Caudate nucleus (tissue), 63 donors: ENCODE measurements at places on chromosomes 2 and 18.

DNA sequence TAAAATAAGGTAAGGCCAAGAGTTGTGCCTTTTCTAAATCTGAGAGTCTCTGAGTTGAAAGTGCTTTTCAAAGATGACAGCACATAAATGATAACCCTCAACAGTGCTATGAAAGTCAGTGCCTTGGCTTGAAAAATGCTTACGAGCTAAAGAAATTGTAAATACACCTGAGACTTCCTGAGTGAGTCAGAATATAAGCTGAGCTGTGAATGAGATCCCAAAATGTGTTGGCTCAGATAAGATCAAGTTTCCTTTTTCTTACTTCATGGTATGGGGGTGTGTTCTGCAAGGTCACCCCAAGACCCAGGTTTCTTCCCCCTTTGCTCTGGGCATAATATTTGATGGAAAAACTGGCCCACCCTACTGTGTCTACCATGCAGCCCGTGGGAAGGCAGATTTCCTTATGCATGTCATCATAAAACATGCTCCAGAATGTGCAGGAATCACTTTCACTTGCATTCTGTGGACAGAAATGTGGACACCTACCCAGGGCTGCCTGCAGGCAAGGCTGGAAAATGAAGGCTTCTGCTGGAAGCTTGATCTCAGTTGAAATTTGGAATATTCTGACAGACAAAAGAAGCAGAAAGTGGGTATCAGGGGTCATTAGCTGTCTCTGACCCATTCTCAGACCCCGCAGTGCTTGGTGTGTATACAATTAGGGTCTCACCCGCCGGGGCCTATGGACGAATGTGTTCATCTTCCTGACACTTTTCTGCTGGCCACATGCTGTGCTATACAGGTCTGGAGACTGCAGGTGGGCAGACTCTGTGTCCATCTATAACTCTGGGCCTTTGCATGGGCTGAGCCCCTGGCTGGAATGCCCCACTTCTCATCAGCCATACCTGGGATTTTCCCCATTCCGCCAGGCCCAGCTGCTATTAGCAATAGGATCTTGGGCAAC is 212.6 kb downstream of the SH3RF3 start:
- no peak for DNase-seq

- no peak for DNase-seq
These were observed 12.3 kb downstream of the MAP3K20 start for GRCh38 chr2:173087793-173088496.

DNA sequence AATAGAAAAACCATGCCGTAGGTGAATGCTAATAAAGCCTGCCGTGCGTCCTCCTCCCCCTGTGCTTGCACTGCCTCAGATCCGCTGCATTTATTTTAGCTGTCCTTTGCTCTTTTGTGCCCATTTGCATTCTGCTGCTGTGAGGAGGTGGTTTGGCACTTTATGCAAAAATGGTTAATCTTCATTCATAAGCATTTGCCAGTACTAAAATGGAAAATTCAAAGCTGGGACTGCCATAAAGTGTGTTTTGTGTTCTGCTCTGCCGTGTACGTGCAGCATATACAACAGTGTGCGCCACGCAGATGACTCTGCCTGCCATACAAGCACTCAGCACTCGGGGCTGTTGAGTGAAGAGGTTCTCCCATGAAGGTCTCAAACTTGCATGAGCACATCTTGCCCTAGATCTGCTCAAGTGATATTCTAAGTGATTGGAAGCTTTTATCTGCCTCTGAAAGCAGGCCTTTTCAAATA is 73.6 kb downstream of the SPATS2L start:
- no peak for DNase-seq

DNA sequence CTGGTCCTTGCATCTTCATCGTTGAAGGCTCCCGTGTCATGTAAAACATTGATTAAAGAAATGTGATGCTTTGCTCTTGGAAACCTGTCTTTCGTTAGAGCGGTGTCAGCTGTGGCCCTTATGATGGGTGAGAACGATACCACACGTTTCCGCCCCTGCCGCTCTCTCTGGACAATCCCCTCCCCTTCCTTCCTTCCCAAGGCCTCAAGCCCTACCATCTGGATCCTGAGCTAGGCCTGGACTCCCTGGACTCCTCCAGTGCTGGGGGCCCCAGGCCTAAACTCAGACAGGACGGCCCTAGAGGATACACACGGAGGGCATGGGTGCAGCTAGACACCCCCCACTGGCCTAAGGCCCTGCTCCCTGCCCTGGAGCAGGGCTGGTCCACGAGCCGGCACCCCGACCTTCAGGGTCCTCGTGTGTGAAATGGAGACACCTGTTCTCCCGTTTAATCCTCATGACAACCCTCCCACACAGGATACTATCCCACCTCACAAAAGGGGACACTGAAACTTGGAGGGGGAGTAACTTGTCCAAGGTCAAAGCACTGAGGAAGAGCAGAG is 13.2 kb downstream of the BIN1 start:
- DNase-seq: no peak

DNA sequence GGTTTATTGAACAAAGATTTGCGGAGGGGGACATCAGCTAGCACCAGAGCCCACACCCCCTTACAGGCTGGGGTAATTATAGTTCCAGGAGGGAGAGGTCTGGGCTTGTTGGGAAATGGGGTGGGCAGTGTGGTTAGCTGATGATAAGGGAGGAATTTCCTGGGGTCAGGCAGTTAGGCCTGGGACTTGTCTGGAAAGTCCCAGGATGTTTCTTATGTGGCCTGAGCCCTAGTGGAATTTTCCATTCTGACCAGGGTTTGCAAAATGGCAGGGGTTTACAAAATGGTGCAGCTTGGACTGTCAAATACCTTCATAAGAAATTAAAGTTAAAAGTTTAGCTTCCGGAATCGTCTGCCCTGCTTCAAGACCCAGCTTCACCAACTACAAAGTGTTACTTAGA is 199.1 kb downstream of the FBXO15 start:
- no peak for DNase-seq

DNA sequence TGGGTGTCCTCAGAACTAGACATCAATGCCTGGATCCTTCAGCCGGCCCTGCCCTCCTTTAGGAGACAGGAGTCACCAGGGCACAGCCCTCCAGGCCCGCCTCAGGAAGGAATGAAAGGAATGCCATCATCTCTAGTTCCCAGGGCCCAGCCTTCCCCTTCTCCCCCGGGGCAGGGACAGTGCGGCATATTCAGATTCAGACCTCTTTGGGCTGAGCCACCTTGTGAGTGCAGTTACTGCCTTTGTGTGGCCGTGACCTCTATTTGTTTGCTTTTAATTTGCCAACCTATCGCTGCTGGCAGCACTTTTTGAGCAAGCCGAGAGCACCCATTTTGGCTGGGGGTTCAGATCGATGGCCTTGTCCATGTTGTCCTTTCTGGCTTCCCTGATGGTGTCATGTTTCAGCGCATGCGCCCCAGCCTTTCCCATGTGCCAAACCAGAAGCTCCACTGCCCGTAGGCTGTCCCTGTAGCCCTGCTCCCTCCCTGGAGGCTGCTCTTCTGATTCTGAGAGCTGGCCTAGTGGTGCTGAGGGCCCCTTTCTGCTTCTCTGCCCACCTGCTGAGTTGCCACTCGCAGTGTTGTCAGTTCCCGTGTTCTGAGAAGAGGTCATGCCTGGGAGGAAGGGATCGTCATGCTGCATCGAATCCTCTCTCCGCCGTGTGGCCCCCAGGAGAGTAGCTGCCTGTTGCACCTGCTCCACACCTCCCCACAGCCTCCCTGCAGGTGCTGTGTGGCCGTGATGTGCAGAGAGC is 10.9 kb downstream of the ANKRD23 start:
- DNase-seq: no peak

DNA sequence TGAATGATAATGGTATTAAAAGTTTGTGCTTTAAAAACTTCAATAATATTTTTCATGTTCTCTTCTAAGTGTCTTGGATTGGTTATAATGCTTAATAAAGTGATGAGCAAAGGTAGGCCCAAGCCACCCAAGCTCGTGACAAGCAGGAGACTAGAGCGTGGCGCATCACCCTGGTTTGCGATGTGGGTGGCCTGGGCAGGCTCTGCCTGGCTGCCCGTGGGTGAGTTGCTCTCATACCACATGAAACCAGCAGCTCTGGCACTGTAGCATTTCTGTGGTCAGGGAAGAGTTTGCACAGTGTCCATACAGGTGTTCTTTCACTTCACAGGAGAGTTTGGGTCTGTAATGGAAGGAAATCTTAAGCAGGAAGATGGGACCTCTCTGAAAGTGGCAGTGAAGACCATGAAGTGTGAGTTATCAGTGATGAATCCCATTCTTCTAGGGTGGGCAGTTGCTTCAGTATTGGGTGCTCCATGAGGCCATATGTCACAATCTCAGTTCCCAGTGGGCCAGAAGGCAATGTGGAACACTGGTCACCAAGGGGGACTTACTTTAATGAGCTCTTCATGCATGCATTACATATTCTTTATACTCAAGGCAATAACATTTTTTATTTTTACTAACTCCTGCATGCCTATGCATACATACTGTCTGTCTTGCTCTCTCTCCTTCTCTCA is 51.4 kb upstream of the TMEM87B start:
- DNase-seq: no peak

GRCh38 chr2:5057891-5058351 is 634.3 kb upstream of the SOX11 start:
- DNase-seq: no peak

- DNase-seq: no peak
These were observed 54.3 kb downstream of the TTC21B start for GRCh38 chr2:165899311-165899710.

- DNase-seq: no peak
These were observed 106.8 kb upstream of the GALNT5 start for GRCh38 chr2:157150747-157151146.

DNA sequence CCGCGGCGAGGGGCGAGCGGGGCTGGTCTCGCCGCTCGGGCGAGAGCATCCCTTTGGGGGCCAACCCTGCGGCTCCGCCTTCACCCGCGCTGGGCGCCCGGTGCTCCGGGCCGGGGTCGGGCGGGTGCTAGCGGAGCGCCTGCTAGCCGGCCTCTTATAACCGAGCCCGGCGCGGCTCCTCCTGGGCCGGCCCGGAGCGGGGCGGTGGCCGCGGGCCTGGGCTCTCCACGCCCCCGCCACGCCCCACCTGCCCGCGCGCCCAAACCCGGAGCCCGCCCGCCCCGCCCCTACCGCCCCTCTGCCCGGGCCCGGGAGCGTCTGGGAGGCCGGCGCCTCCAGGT is at the start of gene FOXI3:
TSS of gene FOXI3 (minus strand) at position 129 of the 341 bp plus-strand sequence. CDS start 158 bp downstream, outside the sequence.
- no peak for DNase-seq
